Stimulated activated CD8-positive, alpha-beta memory T cell treated with anti-CD3 and anti-CD28 coated beads, Interleukin-4, amount 100 ng/mL, for 1 hour (primary cell): ENCODE measurements at places on chromosomes 6 and 20.

DNA sequence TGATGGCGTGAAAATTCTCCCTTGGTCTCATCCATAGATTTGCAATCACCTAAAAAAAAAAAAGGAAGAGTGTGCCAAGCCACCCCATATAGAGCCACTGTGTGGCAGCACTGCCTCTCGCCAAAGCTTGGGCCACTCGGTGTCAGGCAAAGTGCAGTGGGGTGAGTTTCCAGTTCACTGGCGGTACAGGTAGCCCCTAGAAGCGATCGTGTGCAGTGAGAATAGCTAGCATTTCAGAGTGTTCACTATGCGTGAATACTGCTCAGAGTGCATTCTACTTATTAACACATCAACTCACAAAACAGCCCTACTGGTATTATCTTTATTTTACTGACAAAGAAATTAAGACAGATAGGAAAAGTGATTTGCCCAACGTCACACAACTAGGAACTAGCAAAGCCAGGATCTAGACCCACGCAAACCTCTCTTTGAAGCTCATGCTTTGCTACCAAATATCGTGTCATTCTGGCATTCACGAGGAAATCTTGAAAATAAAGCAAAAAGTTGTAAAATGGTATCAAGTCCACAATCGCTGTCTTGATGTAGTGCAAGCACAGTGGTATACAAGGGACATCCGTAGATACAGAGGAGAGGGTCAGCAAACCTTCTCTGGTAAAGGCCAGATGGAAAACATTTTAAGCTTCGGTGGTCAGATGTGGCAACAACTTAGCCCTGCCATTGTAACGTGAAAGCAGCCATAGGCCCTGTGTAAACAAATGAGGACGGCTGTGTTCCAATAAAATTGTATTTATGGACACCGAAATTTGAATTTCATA lies 10.4 kb upstream of the GCNT2 start:
- DNase-seq, result no peak

DNA sequence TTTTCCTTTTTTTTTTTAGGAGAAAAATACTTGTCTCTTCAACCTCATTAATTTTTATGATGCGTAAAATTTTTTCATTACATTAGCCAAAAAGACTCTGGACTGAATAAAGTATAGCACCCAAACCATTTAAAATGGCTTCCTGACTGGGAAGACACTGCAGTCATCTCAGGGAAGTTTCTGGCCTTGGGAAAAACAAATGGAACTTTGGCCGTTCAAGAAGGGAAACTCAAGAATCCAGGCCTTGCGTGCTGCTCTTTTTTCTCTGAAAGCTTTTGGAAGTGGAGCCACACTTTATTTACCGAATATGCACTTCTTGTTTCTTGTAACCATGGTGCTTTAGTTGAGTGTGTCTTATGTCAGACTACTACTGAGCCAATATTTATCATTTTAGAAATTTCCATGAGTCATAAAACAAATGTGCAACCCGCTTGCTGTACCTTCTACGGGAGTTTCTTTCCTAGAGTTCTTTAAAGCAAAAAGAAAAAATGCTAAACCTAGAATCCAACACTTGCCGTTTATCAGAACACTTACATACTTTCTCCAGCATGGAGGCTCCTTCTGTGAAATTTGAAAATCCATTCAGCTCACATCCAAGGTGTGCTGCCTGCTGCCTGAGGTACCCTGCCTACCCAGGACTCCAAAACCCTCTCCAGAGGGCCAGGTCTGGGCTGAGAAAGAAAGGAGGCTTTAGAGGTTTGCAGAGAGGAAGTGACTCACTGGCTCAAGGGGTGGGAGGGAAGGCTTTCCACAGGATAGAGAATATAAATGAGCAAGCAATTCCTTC lies 11.5 kb upstream of the DSTN start:
- no peak for DNase-seq

- no peak for DNase-seq
These were observed 89.0 kb downstream of the CDS2 start for GRCh38 chr20:5215672-5216304.

DNA sequence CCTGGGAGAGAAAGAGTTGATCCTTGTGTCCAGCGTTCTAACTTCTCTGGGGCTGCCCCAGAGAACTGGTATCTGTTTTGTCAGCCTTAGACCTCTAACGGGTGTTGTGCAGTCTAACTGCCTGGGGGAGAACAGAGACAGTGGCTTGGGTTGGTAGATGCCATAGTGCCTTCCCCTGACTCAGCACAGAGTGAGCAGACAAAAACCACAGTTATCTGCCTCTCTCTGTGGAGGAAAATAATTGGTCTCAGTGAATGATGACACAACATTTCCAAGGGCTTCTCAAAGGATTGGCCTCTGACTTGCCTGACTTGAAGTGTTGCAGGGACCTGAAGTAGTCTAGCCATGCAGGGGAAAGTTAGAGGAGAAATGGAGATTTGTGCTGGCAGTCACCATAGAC lies 226.2 kb upstream of the MAN1A1 start:
- no peak for DNase-seq

GRCh38 chr6:144068794-144069193 lies 26.6 kb downstream of the SF3B5 start:
- no peak for DNase-seq

DNA sequence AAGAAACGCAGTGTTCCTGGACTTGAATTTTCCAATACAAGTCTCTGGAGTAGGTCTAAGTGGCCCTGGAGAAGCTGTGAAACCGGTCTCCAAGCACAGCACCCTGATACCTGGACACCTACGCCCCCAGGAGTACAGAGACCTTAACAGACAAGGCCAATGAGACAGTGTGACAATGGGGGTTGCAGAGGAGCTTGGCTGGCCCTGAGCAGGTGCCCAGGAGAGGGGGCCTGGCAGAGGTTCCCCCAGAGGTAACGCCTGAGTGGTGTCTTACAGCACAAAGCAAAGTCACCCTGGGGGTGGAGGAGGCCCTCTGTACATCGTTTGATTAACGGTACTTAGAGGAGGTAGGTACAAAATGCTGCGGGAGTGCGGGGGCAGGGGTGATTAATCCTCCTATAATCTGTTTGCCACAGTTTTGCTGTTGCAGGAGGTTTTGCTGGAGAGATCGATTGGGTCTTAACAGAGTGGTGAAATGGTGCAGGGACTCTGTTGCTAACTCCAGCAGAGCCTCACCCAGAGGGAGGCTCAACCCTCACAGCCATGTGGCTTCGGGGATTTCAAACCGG lies 37.3 kb upstream of the APCDD1L start:
- DNase-seq, result no peak

GRCh38 chr6:214428-214827 lies 77.9 kb upstream of the DUSP22 start:
- DNase-seq, result no peak

DNA sequence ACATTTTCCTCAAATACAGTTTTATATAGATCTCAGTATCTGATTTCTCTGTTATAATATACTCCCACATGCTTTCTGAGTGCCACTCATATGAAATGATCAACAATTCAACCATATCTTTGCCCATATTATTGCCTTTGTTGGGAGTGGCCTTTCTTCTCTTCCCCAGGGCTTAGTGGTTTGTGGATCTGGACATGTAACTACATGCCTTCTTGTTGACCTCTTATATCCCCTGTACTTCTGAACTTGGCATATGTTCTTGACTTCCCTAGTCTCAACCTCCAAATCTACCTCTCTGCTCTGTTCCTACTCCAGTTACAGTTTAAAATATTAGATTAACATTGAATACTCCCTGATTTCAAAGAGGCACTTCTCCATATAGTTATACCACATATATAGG lies 34.3 kb upstream of the PRIM2 start:
- no peak for DNase-seq

DNA sequence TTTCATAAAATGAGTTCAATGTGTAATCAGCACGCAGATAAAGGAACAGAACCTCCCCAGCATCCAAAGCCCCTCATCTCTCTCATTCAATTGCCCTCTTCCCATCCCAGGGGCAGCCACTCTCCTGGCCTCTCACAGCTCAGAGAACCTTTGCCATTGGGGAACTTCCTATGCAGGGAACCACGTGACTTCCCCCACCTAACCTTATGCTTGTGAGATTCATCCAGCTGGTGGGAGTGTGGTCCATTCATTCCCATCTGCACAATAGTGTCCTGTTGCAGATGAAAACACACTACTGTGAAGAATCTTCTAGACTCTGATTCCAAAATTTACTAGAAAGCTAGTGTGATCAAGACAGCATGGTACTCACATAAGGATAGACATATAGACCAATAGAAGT lies 299.3 kb downstream of the CDH4 start:
- no peak for DNase-seq

DNA sequence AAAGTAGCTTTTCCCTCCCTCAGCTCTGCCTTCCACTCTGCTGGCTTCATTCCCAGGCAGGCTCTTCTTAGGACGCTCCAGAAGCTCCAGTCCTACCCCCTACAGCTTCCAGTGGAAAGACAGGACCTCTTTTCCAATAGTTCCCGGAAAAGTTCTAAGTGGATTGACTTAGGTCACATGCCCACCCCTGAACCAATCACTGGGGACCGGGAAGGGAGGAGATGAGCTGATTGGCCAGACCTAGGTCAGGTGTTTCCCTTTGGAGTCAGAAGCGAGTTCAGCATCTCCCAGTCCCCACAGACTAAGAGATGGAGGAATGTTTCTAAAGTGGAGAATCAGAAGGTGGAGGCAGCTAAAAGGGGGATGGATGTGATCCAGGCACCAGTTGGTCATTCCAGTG lies 62.9 kb upstream of the KCNG1 start:
- no peak for DNase-seq

GRCh38 chr6:13302751-13303667 lies 25.3 kb downstream of the TBC1D7 start:
- no peak for DNase-seq

DNA sequence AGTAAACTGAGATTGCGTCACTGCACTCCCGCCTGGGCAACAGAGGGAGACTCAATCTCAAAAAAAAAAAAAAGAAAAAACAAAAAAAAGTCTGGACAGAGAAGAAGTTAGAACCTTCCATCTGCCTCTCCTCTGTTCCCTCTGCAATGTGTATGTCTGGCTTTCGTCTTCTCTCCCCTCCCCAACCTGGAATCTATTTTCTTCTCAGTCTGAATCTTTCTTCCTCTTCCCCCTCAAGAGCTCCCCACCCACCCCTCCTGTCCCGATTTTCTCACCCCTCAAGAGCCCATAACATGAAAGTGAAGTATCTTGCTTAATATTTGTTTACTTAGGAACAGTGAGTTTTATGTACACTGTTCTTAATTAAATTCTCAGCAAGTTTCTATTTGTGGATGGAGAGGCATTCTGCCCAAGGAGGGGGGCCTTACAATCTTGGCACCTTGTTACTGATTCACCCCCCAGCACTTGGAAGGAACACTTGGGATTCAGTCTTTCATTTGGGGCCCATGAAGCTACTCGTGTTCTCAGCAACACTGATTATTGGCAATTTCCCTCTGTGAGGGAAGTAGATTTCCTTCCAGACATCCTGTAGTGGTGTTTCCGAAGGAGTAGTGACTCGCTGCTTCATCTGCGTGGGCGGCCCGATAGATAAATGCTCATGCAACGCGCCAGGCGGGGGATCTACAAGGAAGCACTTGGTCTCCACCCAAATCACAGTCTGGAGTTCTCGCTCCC lies 69.3 kb upstream of the SRSF6 start:
- no peak for DNase-seq

GRCh38 chr6:37934276-37934675 lies 114.7 kb downstream of the ZFAND3 start:
- no peak for DNase-seq

GRCh38 chr6:151693366-151693765 lies 114.1 kb upstream of the ESR1 start:
- DNase-seq, result no peak

DNA sequence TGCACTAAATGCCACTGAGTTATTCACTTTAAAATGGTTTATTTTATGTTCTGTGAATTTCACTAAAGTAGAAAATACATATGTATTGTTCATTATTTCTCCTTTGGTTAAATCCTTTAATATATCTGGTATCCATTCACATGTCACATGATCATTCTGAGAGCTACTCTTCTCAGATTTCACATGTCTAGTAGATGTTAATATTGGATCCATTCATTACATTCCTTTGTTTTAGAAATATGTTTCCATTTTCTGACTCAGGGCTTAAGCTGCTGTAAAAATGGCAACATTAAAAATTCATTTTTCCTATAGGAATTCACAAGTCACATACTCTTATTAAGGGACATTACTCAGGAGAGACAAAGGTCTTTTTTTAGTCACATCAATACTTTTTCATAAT lies 205.4 kb downstream of the ZFAND3 start:
- DNase-seq, result no peak

DNA sequence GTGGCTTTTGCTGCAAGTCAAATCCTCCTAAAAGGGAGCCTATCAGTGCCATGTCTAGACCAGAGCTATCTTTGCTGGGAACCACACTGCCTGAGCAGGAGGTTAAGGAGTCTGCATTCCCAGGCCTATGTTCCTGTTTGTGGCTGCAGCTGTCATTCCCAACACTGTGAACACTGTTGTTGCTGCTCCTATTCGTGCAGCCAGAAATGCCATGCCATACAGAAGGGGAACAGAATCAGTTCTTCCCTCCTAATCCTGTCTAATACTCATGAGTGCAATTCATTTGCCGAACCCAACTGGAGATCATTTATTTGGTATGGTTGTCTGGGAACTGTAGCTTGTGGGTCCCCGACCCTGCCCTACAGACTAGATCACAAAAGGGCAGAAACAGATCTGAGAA lies 406.5 kb upstream of the GJE1 start:
- DNase-seq, result no peak

DNA sequence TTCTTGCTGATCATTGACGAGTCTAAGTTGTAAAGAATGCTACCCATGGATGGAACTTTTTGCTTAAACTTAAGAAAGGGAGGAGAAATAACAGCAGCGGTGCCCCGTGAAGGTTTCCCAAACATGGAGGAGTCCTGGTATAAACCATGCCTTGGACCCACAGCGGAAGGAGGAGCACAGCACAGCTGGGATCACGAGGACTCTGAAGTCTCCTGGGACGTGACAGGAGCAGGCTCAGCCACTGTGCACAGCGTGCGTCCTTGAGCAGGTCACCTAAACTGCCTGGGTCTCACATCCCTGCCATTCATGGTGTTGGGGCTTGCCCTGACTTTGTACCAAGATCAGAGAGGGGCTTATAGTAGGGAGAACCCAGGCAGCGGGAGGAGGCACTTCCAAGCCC lies 56.1 kb upstream of the UNC93A start:
- no peak for DNase-seq

GRCh38 chr20:62711703-62712101 lies 3.1 kb downstream of the NTSR1 start:
- DNase-seq, result no peak

- DNase-seq, result no peak
These were observed 4.6 kb downstream of the GPLD1 start for GRCh38 chr6:24484657-24485323.

GRCh38 chr6:43635387-43636307 lies at the start of gene MAD2L1BP:
TSS of gene MAD2L1BP (plus strand) at chr6:43635840. CDS start at chr6:43635876, 36 bp downstream.
- peak; percentile 69 for DNase-seq

GRCh38 chr6:69953491-69953890 lies 87.1 kb downstream of the COL19A1 start:
- no peak for DNase-seq

- no peak for DNase-seq
These were observed 77.8 kb downstream of the ATG5 start for GRCh38 chr6:106247733-106248132.

- no peak for DNase-seq
These were observed 227.3 kb upstream of the RSPO3 start for GRCh38 chr6:126891158-126891557.

- no peak for DNase-seq
These were observed 284.9 kb upstream of the ECI2 start for GRCh38 chr6:4420160-4420865.

GRCh38 chr20:34042262-34042661 lies 48.6 kb downstream of the RALY start:
- DNase-seq, result no peak

GRCh38 chr6:51322505-51322904 lies 503.8 kb downstream of the TFAP2B start:
- DNase-seq, result no peak

GRCh38 chr20:57397693-57398108 lies 6.5 kb downstream of the RBM38 start:
- DNase-seq, result no peak
